ENCODE measurements at places on chromosomes 4 and X.

DNA sequence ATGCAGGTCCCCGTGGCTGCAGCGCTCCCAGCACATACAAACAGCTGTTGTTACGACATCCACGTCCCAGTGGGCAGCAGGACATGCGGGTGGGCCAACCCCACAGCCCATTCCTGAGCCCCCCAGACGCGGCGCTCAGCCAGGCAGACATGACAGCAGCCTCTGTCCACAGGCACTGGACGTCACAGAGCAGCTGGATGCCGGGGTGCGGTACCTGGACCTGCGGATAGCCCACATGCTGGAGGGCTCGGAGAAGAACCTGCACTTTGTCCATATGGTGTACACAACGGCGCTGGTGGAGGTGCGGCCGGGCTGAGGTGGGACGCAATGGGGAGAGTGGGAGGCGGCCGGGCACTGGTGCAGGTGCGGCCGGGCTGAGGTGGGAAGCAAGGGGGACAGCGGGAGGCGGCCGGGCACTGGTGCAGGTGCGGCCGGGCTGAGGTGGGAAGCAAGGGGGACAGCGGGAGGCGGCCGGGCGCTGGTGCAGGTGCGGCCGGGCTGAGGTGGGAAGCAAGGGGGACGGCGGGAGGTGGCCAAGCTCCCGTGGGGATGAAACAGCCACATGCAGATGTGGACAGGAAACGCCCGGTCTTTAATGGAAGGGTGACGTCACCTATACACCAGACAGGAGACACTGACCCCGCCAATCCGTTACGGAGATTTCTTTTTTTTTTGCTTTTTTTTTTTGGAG, 9.4 kb downstream of the PLCXD1 start:
- no peak for DNase-seq

DNA sequence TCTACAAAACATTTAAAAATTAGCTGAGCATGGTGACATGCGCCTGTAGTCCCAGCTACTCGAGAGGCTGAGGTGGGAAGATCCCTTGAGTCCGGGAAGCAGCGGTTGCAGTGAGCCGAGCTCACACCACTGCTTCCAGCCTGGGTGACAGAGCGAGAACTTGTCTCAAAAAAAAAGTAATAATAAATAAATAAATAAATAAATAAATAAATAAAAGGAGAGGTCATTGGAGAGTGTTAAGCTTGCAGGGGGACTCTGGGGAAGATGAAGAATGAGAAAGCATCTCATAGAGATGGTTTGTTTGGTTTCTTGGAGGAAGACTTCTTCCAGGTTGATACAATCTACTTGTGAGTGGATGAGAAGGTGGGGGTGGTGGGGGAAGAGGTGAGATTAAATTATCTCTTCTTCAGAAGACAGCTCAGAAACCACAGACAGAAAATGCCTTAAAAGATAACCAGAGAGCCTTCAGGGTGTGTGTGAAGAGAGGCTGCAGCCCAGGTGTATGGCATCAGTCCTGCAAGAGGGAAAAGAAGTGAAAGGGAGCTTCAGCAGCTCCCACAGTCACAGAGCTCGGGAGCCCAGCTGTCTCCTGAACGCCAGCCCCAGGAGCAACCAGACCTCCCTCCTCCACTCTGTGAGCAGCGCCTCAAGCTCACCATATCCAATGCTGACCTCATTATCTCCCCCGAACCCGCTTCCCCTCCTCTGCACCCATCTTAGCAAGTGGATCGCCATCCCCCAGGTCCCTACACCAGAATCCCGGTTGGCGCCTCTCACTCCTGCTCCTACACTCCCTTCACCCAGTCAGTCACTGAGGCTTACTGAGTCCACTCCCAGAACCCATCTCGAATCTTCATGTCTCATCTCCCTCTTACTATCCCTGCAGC, 48.2 kb downstream of the RBM47 start:
- DNase-seq, result no peak

- DNase-seq, result no peak
Observed at GRCh38 chr4:27020603-27021002, 160.0 kb downstream of the STIM2 start.

GRCh38 chr4:189376901-189377300, 563.8 kb upstream of the FRG1 start:
- DNase-seq, result no peak

DNA sequence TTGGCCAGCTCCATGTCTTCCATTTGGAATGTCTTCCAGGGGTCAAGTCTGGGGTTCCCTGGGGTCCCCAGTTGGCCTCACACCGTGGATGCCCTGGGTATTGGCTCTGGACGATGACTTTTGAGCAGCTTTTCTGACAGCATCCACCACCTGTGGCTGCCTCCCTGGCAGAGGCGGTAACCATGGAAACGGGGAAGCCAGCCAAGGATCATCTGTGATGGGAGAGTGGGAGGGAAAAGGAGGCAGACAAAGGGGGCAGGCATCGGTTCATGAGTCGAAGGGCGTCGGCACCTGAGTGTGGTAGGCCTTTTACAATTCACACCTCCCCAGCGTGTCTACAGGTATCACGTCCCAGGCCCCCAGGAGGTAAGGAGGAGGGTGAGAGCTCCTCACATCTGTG, 152.2 kb downstream of the ASMT start:
- DNase-seq, result no peak

Data from fibroblast of the aortic adventitia (primary cell).